Suprapubic skin (tissue), 4 donors: ENCODE measurements at places on chromosomes 7 and 10.
A peak's percentile ranks its signal among the peaks of the same experiment; 100 is the strongest.

DNA sequence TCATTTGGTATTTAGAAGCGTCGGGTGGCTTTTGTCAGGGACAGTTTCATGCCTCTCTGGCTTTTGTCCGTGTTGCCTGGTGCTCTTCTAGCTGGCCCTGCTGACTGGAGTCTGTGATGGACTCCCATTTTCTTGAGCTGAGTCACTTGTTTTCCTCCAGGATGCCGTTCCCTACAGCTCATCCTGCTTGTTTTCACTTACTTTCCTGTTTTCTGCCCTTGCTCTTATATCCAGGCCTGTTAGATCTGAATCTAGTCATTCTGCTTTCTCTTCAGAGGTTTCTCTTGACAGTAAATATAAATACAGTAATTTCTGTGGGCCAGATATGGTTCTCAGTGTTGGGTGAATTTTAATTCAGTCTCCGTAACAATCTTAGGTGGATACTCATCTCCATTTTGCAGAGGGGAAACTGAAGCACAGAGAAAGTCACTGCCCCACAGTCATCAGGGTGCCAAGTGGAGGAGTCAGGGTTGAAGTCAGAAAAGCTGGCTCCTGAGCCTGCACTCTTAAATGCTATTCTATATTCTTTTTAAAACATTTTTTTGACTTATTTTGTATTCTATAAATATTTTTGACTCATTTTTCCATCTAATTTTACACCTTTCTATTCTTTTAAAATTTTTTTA lies 85.4 kb downstream of the CCNY start:
- no peak for DNase-seq
- no peaks in the 10 kb centered on the region for H3K36me3 ChIP-seq
- no peak overlapping the region for H3K4me3 ChIP-seq
- H3K27ac ChIP-seq = peak overlapping the region; percentile 77
- H3K27me3 ChIP-seq = no peaks in the 10 kb centered on the region
- H3K4me1 ChIP-seq = peaks cover 56% of the 10 kb centered on the region

DNA sequence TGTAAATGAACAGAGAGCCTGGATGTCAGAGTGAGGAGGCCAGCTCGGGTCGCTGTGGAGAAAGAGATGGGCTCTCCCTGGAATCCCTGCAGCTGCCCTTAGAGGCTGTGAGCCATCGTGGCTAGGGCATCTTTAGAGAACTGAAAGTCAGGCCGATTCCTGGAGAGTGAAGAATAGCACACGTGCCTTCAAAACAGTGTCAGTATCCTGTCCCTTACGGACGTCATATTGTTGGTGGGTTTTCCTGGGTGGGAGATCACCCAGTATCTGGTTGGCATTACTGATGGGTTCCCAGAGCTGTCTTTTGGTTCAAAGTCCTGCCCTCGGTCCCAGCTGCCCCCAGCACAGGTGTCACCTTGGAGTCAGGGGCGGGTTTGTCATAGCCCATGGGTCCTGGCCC lies 25.3 kb downstream of the IKZF1 start:
- peaks cover 3% of the 10 kb centered on the region for H3K4me1 ChIP-seq
- no peak for DNase-seq
- H3K27me3 ChIP-seq = no peaks in the 10 kb centered on the region
- H3K4me3 ChIP-seq = no peak overlapping the region
- H3K27ac ChIP-seq = no peak overlapping the region

DNA sequence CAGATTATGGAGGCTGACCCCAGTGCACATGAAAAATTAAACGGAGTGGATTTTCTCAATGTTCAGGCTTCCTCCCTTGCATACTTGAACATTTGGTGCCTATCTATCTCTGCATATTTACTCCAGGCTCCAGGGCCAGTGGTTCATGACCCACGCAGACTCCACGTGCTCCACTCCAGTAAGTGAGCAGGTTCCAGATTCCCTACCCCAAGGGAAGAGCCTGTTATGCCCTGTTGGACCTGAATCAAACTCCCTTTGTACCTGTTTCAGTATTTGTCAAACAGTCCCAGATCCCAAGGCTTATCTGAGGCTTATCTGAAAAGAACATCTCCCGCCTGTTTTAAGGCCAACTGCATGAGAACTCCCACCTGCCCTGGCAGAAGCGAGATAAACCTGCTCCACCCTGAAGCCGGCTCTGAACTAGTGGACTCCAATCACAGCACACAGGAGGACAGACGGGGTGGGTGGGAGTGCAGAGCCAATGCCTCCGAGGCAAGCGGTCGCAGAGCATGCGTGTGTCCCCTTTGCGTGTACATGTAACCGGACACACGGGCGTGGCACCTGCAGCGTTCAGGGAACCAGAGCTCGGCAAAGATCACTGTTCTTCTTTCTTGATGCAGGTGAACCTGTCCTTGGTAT lies 2.3 kb upstream of the FUOM start:
- peaks cover 37% of the 10 kb centered on the region for H3K4me1 ChIP-seq
- no peak overlapping the region for H3K27ac ChIP-seq
- H3K27me3 ChIP-seq = no peaks in the 10 kb centered on the region
- H3K4me3 ChIP-seq = no peak overlapping the region

- no peak for DNase-seq
- H3K27ac ChIP-seq = no peak overlapping the region
- no peaks in the 10 kb centered on the region for H3K4me1 ChIP-seq
Measured at GRCh38 chr10:35042783-35043182, 47.4 kb downstream of the CUL2 start.

DNA sequence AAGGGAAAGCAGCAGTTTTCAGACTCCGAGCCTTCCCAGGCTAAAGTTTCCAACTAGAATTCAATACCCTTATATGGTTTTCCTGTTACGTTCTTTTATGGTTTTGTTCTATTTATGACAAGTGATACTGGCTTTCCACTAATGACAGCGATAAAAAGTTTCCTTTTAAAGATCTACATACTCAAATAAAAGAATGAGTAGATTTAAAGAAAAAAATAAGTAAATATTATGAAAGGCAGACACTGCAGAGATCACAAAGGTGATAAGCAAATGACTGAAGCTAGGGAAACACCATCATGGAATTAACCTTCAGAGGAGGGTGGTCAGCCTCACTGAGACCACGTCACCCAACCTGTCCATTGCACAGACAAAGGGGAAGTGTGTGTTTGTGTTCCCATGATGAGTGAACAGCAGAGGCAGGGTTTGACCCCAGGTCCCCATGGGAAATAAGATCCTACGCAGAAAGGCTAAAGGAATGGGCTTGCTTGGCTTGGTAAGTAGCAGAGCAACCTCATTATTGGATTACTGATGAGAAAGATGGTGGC lies 4.0 kb downstream of the VSIR start:
- no peaks in the 10 kb centered on the region for H3K36me3 ChIP-seq
- H3K27ac ChIP-seq = peak overlapping the region; percentile 86
- H3K27me3 ChIP-seq = no peaks in the 10 kb centered on the region
- H3K4me1 ChIP-seq = peaks cover 93% of the 10 kb centered on the region
- H3K4me3 ChIP-seq = peak overlapping the region; percentile 73
- no peak for DNase-seq

DNA sequence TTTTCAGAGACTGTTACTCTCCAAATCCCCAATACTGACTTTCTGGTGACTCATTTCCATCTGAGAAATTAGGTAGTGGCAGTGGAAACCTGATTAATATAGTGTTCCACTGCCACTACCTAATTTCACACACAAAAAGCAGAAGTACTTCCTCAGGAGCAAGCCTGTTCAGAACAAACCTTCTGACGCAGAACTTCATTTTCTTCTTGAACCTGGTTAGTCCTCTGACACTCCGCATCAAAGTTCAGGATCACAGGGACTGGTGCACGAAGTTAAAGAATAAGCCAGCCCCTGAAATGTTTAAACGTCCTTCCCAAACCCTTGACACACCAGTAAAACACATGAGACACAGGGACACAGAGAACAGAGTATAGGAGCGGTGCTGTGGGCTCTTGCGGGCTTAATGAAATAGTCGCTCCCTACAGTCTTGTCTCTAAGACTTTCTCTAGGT lies 4.4 kb downstream of the WDR91 start:
- H3K4me3 ChIP-seq = no peak overlapping the region
- peaks cover 32% of the 10 kb centered on the region for H3K4me1 ChIP-seq
- peaks cover 47% of the 10 kb centered on the region for H3K36me3 ChIP-seq
- no peak for DNase-seq
- H3K27me3 ChIP-seq = no peaks in the 10 kb centered on the region
- no peak overlapping the region for H3K27ac ChIP-seq

- DNase-seq = no peak
- H3K27me3 ChIP-seq = no peaks in the 10 kb centered on the region
- H3K4me1 ChIP-seq = no peaks in the 10 kb centered on the region
Measured at GRCh38 chr7:146479040-146479439, 362.4 kb downstream of the CNTNAP2 start.
